ENCODE measurements at places on chromosomes 11 and 22.

GRCh38 chr11:126485021-126485792 lies 129.7 kb downstream of the ST3GAL4 start:
- no peak for DNase-seq
- no peak overlapping the region for H3K4me3 ChIP-seq
- no peaks in the 10 kb centered on the region for H3K27me3 ChIP-seq
- H3K36me3 ChIP-seq = no peaks in the 10 kb centered on the region

DNA sequence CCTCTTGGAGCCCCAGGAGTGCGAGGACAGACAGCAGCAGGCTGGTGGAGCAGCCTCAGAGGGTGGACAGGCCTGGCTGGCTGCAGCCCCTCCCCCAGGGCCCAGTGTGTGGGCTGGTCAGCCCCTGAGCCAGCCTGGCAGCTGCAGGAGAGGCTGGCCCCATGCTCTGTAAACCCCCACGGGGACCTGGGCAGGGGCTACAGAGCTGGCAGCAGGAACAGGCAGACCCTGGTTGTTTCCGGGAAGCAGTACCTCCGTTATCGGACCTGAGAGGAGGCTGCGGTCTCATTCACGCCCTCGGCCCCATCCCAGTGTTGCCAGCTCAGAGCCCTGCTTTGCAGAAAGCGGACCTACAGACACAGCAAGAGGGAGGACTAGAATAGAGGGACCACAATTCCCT lies 38.5 kb upstream of the COMT start:
- no peak for DNase-seq
- H3K27ac ChIP-seq = no peak overlapping the region
- H3K36me3 ChIP-seq = no peaks in the 10 kb centered on the region
- H3K4me1 ChIP-seq = no peaks in the 10 kb centered on the region

DNA sequence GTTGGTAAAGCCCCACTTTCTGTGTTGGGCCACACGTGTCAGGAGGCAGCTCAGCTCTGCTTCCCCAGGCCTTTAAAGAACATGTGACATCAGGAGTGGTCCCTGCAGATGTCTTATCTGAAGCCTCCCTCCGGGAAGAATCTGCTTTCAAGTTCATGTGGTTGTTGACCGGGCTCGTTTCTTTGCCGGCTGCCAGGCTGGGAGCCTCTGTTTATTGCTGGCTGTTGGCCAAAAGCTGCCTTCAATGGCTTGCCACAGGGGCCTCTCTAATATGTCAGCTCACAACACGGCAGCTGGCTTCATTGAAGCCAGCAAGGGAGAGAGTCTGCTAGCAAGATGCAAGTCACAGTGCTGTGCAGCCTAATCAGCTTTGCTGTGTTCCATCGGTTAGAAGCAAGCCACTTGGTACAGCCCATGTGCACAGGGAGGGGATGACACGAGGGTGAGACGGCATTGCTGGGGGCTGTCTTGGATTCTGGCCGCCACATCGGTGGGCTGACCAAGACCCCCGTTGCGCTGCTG lies 14.6 kb downstream of the MRGPRF start:
- no peak overlapping the region for H3K4me3 ChIP-seq
- H3K27ac ChIP-seq = no peak overlapping the region
- H3K36me3 ChIP-seq = no peaks in the 10 kb centered on the region

DNA sequence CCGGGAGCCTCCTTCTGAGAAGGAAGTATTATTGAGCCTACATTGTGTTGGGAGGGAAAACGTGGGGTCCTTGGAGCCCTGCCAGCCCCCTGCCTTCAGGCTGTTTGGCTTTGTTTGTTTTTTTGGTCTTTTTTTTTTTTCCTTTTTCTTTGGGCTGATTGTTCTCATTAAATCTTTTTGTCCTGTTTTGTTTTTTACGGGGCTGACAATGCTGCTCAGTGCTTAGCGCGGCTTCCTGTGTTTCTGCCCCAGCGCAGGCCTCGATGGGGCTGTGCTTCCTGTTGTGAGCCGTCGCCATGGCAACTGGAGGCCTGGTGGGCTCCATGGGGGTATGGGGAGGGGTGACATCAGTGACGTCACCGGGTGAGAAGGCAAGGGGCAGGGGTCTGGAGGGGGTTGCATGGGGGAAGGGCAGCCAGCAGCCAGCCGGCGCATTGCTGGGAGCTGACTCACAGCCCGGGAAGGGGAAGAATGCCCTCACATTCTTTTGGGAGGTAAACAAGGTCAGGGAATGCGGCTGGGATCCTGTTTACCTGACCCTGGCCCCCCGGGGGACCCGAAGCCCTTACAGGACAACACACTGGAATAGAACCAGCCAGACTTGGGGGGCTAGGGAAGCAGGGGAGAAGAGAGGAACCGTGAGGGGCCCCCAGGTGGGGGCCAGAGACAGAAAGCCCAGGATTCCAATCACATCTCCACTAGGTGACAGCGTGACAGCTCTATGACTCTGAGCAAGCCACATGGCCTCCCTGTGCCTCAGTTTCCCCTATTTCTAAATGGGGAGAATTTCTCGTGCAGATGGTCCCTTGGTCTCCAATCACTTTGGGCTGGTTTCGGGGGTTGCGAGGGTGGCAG lies 22.2 kb upstream of the CBX7 start:
- DNase-seq = peak; percentile 81
- peak overlapping the region; percentile 23 for H3K4me3 ChIP-seq
- peak overlapping the region; percentile 76 for H3K27ac ChIP-seq
- H3K27me3 ChIP-seq = no peaks in the 10 kb centered on the region

GRCh38 chr11:114845766-114846415 lies 167.6 kb downstream of the NXPE2 start:
- no peaks in the 10 kb centered on the region for H3K27me3 ChIP-seq
- DNase-seq = no peak
- no peak overlapping the region for H3K4me3 ChIP-seq
- no peaks in the 10 kb centered on the region for H3K36me3 ChIP-seq
- H3K4me1 ChIP-seq = no peaks in the 10 kb centered on the region

Data from CD4-positive, alpha-beta memory T cell (primary cell).